Stimulated activated CD8-positive, alpha-beta memory T cell treated with anti-CD3 and anti-CD28 coated beads, Interleukin-7, amount 100 ng/mL, for 1 hour (primary cell): ENCODE measurements at places on chromosomes 12 and 14.

- no peak for DNase-seq
These were observed 517.8 kb downstream of the C12orf50 start for GRCh38 chr12:87511371-87511770.

- DNase-seq: no peak
These were observed 7.4 kb downstream of the TCP11L2 start for GRCh38 chr12:106309671-106310505.

- no peak for DNase-seq
These were observed 138.0 kb upstream of the IGF1 start for GRCh38 chr12:102618197-102618877.

GRCh38 chr14:57845802-57846531 is 19.9 kb downstream of the SLC35F4 start:
- DNase-seq: no peak

GRCh38 chr14:73754911-73755360 is 40.8 kb upstream of the PNMA1 start:
- DNase-seq: no peak

DNA sequence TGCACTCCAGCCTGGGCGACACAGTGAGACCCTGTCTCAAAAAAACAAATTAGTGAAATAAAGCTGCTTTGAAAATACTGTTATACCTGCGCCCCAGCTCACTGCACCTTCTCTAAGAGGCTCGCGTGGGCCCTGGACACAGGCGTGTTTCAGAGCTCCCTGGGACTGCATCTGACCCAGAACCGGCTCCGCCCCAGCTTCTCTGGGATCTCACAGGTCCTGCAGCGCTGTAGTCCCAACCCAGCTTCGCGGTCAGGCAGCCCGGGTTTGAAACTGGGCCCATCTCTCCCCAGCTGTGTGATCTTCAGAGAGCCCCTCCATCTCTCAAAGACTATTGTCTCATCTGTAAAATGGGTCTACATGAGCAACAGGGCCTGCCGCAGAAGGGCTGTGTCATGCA is 7.5 kb downstream of the RIMBP2 start:
- no peak for DNase-seq

DNA sequence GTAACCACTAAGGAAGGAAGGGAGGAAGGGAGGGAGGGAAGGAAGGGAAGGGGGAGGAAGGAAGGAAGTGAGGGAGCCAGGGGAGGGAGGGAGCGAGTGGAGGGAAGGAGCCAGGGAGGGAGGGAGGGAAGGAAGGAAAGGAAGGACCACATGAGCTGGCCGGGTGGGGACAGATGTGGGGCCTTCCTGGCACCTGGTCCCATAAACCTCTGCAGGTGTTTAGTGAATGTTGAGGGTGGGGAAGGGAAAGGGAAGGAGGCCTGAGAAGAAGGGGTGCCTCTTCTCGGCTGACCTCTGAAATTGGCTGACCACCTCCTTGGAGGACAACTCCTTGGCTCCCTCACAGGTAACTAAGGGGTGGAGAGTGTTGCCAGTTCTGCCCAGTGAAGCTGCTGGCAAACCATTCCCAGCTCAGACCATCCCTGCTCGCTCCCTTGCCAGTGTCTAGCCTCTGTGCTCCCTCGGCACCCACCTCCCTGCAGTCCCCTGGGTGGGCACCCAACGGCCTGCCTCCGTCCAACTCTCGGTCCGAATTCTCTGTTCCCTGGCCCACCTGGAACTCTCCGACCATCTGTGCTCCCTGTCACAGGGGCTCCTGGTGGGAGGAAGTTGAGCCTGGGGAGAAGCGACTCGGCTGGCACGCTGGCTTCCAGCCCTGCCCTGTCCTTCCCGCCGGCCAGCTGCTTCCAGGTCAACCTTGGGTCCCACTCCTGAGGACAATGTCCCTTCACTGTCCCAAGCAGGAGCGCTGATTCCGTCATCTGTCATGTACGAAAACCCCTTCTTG is 12.2 kb upstream of the PPP1R13B start:
- no peak for DNase-seq

DNA sequence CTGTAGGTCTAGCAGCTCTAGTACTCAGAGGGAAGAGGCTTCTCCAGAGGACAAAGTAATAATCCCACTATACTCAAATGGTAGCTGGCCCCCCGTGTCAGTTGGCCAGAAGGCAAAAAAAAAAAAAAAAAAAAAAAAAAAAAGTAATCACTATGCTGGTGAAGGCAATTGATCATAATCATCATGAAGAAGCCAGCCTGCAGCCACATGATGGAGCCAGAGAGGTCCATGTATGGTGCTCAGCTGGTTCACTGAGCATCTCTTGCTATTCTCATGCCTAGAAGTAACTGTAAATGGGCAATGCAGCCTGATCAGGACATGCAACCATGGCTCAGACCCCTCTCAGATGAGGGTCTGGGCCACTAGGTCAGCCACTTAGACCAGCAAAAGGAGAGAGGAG is 378.8 kb downstream of the MED13L start:
- DNase-seq: no peak

DNA sequence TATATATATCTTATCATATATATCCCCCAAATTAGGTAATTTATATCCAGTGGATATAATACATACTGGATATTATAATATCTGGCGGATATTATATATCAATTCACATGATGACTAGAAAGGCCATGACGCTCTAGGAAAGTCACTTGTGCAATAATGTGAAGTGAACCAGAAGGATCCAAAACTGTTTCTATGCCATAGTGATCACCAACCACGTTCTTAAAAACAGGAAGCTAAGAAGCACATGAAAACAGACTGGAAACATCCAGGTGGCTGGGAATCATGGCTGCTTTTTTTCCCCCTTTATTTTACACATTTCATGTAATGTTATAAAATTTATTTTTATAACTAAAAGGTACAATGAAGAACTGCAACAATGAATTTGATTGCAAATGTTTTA is 1.4 kb downstream of the GUCY2C start:
- no peak for DNase-seq

DNA sequence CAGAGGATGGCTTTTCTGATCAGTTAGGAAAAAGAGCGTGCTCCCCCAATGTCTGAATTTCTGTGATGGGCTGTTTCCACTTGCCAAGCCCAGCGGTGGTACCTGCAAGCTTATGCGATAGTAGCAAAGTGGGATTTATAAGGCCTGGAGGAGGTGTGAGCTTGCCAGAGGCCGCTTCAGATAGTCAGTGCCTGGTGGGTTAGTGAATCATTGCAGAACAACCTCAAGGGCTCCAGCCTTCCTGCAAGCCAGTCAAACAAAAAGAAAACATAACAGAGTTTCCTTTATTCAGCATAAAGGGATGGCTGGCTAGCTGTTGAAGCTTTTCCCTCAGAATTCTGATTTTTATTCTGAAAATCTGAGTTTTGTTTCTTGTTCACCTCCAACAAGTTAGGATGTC is 7.6 kb upstream of the BMP4 start:
- no peak for DNase-seq

- no peak for DNase-seq
These were observed 68.3 kb upstream of the TUNAR start for GRCh38 chr14:95808371-95808770.

GRCh38 chr12:45785315-45785714 is 55.8 kb downstream of the ARID2 start:
- DNase-seq: no peak

DNA sequence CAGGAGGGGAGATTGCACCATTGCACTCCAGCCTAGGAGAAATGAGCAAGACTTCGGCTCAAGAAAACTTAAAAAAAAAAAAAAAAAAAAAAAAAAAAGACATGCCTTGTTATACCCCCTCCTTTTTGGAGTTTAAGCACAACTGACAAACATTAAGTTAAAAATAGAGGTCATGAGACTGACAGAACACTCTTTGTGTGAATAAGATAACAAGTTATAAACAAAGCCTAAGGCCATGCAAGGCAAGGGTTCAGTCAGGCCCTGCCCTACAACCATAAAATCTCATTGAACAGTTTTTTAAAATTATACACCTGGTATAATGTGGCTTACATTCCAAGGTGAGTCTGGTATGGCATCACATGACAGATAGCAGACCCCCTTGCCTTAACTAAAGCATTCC is 39.3 kb downstream of the TSPAN19 start:
- no peak for DNase-seq

DNA sequence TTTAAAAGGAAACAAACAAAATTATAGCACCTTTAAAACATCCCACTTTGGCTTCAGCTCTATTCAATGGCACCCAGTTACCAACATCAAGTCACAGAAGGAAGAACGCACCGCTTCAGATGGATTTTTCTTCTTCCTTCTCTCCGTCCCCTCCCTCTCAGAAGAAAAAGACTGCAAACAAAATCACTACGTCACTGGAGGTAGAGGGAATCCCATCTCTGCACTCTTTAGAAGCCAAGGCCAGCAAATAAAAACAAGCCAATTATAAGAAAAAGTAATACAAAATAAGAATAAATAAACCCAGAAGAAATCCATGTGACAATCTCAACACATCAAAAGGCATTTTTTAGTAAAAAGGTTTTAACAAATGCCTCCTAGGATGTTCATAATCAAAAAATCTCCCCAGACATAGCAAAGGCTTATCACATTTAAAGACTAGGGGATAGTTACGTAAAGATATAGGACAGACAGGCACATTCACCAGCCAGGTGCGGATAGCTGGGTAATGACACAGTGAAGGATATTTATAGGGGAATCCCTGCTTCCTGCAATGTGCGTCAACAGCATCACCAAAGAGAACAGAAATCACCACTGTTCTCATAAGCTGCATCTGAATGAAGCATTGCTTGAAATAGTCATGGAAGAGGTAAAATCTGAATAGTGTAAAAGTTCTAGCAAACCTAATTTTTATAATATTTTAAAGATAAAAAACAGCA is 89.4 kb downstream of the R3HDM2 start:
- DNase-seq: no peak

GRCh38 chr12:9975614-9976013 is 4.4 kb downstream of the CLEC12A start:
- no peak for DNase-seq

DNA sequence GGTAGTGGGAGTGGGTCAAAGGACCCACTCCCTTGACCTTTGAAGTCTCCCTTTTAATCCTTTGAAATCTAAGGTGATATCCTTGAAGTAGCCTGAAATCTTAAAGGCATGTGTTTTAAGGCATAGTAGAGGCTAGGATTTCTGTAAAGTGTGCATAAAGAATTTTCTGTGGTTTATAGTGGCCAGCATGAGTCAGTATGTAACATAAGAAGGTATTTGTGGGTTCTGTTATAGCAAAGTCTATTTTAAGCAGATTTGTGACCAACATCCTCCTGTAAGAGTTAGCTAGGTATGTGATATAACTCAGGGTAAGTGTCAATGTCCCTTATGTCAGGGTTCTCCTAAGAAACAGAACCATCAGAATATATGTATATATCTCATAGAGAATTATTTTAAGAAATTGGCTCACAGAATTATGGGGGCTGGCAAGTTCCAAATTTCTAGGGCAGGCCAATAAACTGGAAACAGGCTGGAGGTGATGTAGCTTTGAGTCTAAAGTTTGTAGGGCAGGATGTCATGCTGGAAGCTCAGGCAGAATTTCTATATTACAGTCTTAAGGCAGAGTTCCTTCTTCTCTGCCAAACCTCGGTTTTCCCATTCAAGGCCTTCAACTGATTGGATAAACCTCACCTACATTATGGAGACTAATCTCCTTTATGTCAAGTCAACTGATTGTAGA is 18.7 kb upstream of the EPYC start:
- DNase-seq: no peak

DNA sequence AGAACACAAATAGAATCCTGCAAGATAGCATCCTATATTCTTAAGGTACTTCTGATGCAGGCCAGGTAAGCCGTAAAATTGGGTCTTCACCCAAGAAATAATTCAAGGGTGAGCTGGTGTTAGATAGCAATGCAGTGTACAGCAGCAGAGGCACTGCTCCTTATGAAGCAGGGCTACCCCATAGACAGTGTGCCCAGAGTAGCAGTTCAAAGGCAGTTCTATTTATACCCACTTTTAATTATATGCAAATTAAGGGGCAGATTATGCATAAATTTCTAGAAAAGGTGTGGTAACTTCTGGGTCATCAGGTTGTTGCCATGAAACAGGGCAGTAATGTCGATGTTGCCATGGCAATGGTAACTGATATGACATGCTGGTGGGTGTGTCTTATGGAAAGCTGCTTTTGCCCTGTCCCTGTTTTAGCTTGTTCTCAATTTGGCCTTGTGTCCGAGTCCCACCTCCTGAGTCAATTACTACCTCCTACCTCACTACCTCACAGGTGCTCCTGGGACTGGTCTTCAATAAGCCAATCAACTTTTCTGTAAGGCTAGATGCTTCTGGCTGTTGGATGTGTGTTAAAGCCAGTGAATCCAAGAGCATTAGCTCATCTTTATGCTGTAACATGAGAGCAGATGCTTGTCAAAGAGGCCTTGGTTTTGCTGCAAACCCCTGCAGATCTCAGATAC is 61.0 kb downstream of the PPM1A start:
- no peak for DNase-seq

GRCh38 chr12:115871714-115872113 is 405.8 kb downstream of the MED13L start:
- DNase-seq: no peak

- peak; percentile 65 for DNase-seq
These were observed at the start of gene SNX6 for GRCh38 chr14:34629657-34630529. Gene SNX6, minus strand, starts transcription at chr14:34630148. Its CDS starts 32 bp downstream, at chr14:34630116.

DNA sequence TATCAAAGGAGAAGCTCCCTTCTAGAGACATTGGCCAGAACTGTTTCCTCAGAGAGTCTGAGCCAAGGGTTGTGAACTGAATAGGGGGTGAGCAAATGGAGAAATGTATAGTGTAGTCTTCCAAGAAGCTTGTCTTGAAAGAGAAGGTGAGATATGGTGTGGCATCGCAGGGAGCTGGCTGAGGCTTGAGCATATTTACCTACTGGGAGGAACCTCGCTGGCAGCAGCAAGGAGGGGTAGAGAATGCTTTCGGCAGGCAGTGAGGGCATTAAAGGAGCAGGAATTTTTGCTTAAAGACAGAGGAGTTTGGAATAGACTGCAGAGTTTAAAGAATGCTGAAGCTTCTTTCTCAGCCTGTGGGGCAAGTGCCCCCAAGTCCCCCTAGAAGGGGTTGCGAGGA is 59.3 kb upstream of the PRMT8 start:
- no peak for DNase-seq

- DNase-seq: no peak
These were observed 412.9 kb upstream of the GARIN6 start for GRCh38 chr12:99234702-99235101.

DNA sequence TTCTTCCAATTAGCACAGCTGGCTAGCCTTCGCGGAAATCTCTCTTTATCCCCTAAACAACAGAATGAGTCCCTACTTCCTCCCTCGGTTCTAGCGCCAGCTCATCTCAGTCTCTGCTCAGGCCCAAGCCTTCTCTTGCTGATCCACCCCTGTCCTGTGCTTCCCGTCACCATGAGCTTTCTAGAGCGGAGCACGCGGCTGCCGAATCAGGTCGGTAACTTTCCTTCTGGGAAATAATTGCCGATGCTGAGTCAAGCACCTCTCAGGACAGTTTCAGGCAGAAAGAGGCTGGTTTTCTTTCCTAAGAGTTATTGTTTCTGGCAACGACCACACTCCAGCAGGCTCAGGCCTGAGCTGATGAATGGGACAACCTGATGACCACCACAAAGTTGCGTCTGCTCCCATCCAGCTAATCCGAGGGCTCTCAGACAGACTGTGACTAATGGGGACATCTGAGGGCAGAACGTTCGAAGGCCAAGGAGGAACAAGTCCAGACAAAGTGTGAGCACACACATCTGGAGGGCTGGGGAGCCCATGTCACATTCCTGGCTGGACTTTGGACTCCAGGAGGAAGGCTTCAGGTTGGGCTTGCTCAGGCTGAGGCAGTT is 13.6 kb upstream of the GPR68 start:
- no peak for DNase-seq
